ENCODE measurements at places on chromosomes 6 and 20.
A peak's percentile ranks its signal among the peaks of the same experiment; 100 is the strongest.

DNA sequence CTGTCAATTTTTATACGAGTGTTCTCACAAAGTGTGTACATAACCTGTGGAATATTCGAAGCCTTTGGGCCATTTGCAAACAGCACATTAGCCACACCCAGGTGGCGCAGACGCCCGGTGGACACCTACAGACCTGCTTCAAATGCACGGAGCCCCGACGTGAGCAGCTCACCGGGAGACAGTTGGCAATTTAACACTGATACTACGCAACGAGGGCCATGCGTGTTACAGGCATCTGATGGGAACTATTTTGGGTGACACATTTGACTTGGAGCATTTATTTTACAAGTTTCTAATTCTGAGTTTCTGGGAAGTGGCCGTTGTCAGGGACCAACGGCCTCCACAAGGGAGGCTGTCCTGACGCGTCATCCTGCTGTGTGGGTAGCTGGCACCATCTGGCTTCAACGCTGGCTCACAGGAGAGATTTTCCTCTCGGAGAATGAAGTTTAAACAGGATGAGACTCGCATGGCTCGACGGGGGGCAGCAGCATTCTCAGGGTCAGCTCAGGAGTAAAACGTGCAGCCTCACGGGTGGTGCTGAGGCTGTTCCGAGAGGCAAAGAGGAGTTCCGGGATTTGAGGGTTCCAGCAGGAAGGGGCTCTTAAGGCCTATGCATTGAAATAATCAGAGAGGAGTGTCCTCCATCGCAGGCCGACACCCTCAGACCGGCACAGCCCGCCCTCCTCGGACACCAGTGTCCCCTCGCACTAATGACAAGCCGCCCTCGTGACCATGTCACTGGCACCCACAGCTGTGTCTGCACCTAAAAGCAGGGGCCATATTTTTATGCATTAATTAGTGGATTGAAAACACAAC, 207.4 kb downstream of the DLL1 start:
- no peak for DNase-seq

GRCh38 chr6:150932996-150933395, 67.5 kb downstream of the MTHFD1L start:
- DNase-seq = no peak

GRCh38 chr6:148708707-148709106, 38.1 kb upstream of the UST start:
- DNase-seq = no peak

GRCh38 chr20:62347151-62347404, 20.0 kb downstream of the LAMA5 start:
- no peak for DNase-seq

GRCh38 chr20:11626551-11626950, 291.1 kb upstream of the BTBD3 start:
- no peak for DNase-seq

GRCh38 chr20:20148779-20149178, 96.4 kb downstream of the CFAP61 start:
- DNase-seq = no peak

DNA sequence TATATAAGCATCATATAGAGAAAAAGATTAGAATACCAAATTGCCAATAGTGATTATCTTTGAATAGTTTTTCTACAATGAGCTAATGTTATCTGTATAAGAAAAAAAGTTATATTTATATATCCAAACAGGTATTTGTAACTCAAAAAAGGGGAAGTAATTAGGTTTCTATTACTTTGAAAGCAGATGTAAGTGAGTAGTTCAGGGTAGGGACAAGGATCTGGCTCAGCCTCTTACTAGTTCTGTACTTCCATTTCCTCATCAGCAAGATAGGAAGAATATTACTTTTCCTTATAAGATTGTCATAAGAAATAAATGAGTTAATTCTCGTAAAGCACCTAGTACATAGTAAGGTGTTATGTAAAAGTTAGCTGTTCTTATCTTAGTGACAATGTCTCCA, 32.2 kb downstream of the AHI1 start:
- DNase-seq = no peak

GRCh38 chr6:69162811-69163210, 527.7 kb downstream of the ADGRB3 start:
- no peak for DNase-seq

DNA sequence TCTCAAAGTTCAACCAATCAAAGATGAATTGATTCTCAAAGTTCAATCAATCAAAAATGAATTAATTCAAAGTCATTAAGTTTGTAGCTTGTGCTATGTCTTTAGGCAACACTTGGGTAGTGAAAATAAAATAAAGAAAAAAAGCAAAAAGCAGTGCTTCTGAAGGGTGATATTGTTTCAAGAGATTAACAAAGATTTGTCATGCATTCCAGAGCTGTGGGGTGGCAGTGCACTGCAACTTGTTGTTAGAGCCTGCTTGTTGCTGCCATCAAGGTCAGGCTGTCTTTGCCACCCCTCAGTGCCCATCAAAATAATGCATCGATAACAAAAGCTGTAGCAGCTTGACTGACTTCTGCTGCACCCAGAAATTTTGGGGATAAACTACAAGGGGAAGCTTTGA, 128.6 kb downstream of the RNF144B start:
- no peak for DNase-seq

- no peak for DNase-seq
These were observed 202.7 kb upstream of the MARCKS start for GRCh38 chr6:113654396-113654795.

DNA sequence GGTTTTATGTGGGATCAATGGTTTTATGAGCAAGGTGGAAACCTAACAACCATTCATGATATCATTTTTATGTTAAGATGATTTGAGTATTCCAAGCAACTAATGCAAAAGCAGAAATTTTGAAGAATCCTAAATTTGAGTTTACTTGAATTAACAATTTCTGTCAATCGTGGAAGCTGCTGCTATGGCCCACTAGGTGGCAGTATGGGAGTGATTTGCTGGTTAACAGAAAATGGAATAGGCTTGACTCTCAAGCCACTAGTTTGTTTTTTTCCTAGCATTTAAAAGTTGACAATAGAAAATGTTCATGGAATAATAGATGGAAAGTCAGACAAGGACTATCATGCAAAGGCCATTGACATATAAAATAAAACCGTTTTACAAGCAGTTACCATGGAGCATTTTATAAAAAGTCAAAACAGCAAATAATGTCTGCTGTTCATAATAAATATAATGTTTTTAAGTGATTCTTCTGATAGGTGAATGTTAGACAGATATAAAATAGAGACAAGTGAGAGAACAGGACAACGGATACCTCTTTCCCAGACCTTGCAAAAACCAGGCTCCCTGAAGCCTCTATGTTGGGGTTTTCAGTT, 43.0 kb upstream of the TMEM200A start:
- peak; percentile 39 for DNase-seq

DNA sequence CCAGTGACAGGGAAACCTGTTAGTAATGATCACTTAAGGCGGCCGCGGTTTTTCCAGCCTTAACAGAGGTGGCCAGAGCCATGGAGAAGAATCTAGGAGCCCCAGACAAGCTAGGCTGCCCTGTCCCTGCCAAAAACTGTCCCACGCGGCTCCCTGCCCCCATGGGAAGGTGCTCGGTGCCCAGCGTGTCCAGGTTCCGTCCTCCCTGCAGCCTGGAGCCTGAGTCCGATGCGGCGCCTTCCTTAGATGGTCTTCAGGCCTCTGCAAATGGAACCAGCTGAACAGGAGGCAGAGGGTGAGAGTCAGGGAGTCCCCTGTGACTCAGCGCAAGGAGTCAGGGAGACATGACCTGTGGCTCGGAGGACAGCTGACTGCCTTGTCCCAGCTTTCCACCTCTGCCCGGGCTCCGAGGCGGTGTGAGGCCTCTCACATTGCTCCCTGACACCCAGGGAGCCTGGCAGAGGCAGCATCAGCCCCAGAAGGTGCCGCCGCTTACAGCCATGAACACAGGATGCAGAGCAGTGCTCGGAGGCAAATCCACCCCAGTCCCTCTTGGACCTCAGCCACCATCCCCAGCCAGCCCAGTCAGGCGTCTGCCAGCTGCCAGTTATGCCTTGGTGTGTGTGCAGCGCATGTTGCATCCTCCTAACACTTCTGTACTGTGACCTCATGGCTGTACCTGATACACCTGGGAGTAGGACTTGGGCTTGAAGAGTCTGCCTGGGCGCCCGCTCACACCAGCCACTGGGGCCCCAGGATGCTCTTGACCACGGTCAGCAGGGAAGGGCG, 377.7 kb downstream of the CDH4 start:
- no peak for DNase-seq

- DNase-seq = no peak
These were observed 140.7 kb downstream of the HTR1B start for GRCh38 chr6:77322604-77323003.

GRCh38 chr6:26493258-26493657, 6.8 kb upstream of the BTN1A1 start:
- DNase-seq = no peak

DNA sequence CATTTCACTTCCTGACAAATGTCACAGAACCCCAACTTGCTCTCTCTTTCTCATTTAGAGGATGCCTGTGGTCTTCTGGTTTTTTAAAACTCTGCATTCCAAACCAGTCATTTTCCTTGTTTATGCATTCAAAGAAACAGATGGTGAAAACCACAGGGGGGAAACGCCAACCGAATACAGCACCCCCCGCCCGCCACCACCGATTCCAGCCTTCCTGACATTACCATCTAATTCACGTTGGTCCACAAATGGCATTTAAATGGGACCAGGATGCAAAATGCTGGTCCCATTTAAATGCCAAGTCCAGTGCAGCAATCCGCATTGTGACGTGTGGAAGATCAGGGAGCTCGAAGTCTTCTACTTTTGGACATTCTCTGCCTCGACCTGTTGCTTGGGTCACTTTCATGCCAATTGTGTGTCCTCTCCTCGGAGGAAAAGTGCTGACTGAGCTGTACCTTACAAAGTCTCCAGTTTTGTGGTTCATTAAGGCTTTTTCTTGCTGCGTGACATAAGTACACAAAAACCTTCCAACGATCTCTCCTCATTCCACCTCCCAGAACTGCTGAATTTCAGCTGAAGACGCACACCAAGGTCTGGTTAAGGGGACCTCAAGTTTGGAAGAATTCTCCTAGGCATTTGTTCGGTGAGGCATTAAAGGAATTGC, 35.8 kb downstream of the NEDD9 start:
- DNase-seq = peak; percentile 15

DNA sequence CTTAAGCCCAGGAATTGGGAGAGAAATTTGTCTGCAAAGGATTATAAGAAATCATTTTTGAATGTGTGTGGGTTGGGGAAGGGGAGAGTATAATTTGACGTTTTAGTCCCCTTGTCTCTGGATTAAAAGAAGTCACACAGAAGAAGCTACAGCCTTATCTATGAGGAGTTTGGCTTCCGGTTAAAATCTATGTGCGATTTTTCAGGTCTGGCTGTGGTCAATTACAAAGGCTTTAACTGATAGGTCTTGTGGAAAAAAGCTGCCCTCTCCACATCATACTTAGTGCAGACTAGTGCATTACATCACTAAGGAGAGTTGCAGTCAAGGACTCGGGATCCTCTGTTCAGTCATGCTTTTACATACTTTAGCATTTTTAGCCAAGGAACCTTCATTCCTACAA, 80.3 kb upstream of the HTR1B start:
- no peak for DNase-seq

GRCh38 chr20:12466915-12467314, 541.9 kb upstream of the SPTLC3 start:
- DNase-seq = no peak

DNA sequence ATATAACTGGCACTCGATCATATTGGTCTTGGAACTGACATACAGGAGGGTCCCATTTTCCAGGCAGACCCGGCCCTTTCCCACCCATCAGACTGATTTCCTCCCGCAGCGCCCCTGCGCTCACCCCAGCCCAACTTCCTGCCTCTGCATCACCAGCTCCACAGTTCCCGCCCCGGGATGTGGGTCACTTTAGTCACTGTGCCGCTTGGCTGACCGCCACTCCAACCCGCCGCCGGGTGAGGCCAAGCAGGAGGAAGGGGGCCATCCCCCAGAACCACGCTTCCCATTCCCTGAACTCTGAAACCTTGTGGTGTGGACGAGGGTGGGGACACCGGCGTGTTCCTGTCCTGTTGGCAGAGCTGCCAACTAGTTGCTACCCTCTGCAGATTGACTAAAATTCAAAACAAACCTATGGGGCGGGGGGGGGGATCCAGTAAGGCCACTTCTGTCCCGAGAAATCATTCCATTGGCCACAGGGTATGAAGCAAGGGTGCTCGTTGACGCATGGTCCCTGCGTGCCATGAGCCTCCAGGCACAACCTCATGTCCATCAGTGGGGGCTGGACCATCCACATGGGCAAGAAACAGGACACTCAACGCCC, 12.3 kb downstream of the TGM2 start:
- DNase-seq = no peak

- DNase-seq = no peak
These were observed 13.9 kb downstream of the FILIP1 start for GRCh38 chr6:75479712-75480111.

DNA sequence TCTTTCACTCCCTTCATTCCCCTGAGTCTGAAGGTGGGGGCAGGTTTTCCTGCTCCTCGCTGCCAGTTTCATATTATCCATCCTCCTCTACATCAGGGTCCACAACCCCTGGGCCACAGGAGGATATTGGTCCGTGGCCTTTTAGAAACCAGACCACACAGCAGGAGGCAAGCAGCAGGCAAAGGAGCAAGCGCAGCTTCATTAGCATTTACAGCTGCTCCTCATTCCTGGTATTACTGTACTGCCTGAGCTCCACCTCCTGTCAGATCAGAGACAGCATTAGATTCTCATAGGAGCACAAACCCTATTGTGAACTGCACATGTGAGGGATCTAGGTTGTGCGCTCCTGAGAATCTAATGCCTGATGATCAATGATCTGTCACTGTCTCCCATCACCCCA, 380.3 kb downstream of the ARHGAP18 start:
- DNase-seq = no peak

GRCh38 chr20:45308117-45308778, at the start of gene MATN4:
Gene MATN4 (minus strand): TSS chr20:45308299. CDS start chr20:45305582, 2,717 bp downstream.
- DNase-seq = no peak

- DNase-seq = no peak
These were observed 33.0 kb downstream of the GJA10 start for GRCh38 chr6:89927264-89927663.

DNA sequence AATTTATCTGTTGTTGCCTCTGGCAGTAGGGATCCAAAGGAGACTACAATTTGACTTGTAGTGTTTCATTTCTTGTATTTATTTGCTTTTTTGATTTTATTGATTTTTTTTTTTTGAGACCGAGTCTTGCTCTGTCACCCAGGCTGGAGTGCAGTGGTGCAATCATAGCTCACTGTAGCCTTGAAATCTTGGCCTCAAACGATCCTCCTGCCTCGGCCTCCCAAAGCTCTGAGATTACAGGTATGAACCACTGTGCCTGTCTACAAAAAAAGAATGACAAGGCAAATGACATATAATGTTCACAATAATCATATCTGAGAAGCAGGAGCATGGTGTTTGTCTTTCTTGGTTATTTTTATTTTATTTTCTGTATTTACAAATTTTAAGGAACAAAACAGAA, 117.6 kb upstream of the RNF24 start:
- DNase-seq = no peak

All from NT2/D1 (cell line).